AG04450 (cell line): ENCODE measurements at places on chromosomes 6 and 20.
A peak's percentile ranks its signal among the peaks of the same experiment; 100 is the strongest.

- no peak for DNase-seq
These were observed 700.5 kb downstream of the KHDRBS2 start for GRCh38 chr6:61585504-61585903.

DNA sequence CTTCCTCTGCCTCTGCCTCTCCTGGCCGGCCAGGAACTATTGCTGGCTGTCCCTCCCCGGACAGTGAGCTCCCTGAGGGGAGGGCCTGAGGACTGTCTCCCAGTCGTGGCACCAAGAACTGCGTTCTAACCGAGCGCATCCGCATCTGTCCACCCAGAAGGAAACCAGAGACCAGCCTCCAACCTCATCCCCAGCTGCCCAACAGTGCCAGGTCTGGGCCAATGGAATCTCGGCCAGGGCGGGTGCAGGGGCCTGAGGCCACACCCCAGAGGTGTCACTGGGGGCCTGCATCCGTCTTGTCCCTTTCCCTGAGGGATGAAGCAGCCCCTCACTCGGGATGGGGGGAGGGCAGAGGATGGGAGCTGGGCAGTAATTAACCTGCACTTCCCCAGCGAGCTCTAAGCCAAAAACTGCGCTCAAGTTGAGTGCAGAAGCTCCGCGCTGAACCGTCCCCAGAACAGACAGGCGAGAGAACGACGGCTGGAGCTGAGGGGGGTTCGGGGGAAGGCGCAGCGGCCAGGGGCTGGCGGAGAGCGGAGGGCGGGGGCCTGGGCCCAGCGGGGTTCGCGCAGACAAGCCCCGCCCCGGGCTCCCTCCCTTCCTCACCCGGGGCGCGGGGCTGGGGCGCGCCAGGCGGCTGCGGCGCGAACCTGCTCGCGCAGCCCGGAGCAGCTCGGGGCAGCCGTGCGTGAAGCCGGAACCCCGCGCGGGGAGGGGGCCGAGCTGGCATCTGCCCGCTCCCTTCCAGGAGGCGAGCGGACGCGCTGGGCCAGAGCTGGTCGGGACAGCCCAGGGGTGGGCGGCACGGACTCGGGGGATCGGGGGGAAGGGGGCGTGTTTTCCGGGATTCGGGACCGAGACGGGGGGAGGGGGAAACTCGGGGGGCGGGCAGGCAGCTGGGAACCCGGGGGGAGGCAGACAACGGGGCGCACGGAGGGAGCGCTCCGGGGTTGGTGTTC lies 1.4 kb downstream of the TFEB start:
- DNase-seq = peak; percentile 33

DNA sequence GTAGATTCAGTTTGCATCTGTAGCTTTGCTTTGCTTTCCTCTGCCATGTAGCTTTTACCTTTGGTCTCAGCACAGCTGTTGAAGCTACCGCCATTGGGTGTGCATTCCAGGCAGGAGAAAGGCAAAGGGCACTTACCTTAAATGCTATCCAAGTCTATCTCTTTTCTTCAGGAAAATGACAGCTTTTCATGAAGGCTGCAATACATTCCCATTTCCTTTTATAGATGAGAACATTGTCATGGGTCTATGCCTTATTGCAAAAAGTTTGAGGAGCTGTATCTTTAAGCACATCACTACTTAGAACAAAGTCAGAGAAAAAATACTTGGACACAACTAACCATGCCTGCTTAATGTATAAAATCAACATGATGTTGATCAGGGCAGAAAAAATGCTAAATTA lies 266.8 kb downstream of the DOK5 start:
- no peak for DNase-seq

GRCh38 chr6:45445749-45446549 lies 68.2 kb upstream of the SUPT3H start:
- peak; percentile 98 for DNase-seq

DNA sequence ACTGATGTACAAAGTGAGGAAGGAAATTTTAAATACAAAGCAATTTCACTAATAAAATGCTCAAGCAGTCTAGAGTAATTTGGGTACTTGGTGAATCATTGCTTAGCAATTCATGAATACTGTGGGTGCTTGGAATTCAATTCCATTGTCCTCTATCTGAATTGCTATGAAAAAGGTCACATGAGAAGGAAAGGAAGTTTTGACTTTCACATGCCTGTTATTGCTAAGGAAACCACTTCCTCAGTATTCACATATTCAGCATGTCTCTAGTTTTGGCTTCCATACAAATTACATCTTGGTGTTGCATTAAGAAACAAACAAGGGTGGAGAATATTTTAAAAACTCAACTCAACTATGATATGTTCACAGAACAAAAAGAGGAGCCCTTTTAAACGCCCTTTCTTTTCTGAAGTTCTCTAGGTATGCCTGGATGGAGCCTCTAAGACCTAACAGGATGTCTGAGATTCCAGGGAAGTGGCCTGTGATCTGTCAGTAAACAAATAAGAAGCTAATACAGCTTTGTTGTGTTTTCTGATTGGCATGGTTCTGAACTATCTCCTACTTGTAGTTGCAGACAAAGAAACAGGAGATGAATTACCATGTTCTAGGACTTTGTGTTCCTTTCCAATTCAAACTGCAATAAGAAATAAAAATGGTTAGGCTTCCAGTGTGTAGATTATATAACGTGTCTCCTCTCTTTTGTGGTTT lies 190.4 kb downstream of the OGFRL1 start:
- DNase-seq = peak; percentile 74

GRCh38 chr6:53982366-53983050 lies 128.7 kb upstream of the MLIP start:
- no peak for DNase-seq

- peak; percentile 30 for DNase-seq
These were observed 130.7 kb downstream of the UTRN start for GRCh38 chr6:144415835-144416237.

GRCh38 chr6:168272415-168273325 lies 46.9 kb downstream of the DACT2 start:
- DNase-seq = no peak

DNA sequence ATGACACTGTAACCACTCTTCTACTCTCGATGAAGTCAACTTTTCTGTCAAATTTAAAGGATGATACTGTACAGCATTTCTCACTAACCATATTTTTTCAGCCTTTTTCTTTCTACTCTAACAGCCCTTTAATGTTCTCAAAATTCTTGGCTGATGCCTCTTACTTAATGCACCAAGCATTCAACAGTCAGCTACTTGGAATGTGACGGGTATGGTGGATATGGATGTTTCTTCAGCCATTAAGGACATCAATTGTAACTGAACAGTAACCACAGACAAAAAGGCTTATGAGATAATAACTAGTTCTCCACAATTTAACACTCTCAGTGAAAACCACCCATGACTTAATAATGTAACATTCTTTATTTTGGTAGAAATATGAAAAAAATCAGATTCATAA lies 467.2 kb upstream of the ZNF337 start:
- DNase-seq = peak; percentile 26

- DNase-seq = no peak
These were observed 79.4 kb downstream of the SASH1 start for GRCh38 chr6:148422085-148422484.

GRCh38 chr6:10314163-10314955 lies 100.5 kb downstream of the TFAP2A start:
- DNase-seq = no peak

- no peak for DNase-seq
These were observed 118.6 kb downstream of the EYA4 start for GRCh38 chr6:133359760-133360159.

DNA sequence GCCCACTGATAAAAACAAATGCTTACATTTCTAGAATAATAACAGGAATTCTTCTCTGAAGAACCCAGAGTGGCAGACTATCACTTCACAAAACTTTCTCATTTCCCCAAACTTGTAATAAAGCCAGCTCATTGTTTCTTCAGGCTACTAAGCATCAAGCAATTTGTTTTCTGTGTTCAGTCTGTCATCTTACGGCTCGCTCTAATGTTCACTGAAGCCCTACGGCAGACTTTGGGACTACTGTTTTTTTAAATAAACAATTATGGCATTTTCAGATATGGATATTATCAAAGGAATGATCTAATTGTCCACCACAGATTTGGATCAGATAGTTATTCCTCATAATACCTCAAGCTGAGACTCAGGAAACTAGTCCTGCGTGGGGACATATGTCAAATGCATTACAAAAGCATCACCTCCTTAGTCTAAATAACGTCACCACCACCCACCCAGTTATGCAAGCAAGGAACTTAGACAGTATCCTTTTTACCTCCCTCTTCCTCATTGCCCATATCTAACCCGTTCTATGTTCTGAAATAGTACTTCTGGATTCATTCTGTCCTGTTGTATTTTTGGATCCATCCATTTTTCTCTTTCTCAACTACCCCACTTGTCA lies 415.1 kb downstream of the PLCB1 start:
- DNase-seq = no peak

- DNase-seq = no peak
These were observed 52.9 kb upstream of the UFL1 start for GRCh38 chr6:96468681-96469224.

- peak; percentile 70 for DNase-seq
These were observed 46.9 kb downstream of the MAP3K4 start for GRCh38 chr6:161038229-161039031.

DNA sequence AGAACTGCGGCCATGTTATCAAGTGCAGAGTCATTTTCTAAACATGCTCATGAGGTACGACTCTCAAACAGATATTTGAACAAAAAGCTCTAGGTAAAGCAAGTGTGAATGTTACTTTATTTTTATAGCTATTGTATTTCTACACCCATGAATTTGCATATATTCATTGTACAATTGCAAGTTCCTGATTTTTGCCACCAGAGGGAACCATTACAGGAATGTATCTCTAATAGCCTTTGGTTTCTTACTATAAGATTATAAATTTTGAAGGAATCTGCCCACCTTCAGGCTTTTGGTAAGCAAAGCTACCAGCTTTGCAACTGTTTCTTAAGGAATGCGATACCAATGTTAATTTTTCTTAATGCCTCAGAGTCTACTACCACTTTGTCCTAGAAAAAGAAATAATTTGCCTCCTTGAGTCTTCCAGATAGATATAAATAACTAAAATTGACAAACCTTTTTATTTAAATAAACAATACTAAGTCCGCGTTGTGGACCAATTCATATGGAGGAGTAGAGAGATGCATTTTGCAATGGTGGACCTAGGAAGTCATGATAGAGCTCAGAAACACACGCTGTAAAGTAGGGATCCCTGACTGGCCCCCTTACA lies 125.4 kb upstream of the SAMD5 start:
- no peak for DNase-seq

GRCh38 chr6:45438151-45438550 lies 60.4 kb upstream of the SUPT3H start:
- no peak for DNase-seq

GRCh38 chr20:60631585-60632287 lies 620.3 kb upstream of the CDH4 start:
- DNase-seq = no peak

DNA sequence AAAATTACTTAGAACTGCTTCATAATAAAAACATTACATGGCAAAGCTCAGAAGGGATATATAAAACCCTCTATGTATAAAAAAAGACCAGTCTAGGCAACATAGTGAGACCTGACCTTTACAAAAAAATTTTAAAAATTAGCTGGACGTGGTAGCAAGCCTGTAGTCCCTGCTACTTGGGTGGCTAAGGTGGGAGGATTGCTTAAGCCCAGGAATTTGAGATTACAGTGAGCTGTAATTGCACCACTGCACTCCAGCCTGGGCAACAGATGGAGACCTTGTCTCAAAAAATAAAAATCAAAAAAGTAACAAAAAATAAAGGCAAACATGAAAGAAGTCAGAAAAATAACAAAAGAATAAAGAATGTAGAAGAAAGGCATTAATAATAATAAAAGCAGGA lies 21.5 kb upstream of the TPD52L1 start:
- no peak for DNase-seq

DNA sequence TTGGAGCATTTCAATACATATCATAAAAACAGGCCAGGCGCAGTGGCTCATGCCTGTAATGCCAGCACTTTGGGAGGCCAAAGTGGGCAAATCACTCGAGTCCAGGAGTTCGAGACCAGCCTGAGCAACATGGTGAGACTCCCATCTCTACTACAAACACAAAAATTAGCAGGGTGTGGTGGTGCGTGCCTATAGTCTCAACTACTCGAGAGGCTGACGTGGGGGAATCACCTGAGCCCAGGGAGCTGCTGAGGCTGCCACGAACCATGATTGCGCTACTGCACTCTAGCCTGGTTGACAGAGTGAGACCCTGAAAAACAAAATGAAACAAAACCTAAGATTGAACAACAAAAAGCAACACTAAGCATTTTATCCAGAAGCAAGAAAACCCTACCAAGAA lies 47.2 kb downstream of the BACH2 start:
- DNase-seq = no peak

GRCh38 chr6:96276856-96277255 lies 244.8 kb upstream of the UFL1 start:
- no peak for DNase-seq

DNA sequence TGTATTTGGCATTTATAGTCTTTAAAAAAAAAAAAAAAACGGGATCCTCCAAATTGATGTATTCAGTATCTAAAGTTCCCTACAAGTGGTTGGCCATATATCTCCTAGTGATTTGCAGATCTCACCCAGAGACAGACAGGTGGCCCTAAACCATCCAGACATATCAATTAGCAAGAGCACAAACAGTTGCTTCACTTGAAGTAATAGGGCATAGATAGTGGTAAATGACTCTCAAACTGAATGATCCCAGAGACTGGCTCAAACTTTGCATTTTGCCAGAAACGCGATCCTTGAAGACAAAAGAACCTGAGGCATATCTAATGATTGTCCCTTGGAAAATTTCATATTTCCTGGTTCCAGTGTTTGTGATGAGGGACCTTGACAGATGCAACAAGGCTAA lies 54.6 kb downstream of the HMGCLL1 start:
- no peak for DNase-seq

DNA sequence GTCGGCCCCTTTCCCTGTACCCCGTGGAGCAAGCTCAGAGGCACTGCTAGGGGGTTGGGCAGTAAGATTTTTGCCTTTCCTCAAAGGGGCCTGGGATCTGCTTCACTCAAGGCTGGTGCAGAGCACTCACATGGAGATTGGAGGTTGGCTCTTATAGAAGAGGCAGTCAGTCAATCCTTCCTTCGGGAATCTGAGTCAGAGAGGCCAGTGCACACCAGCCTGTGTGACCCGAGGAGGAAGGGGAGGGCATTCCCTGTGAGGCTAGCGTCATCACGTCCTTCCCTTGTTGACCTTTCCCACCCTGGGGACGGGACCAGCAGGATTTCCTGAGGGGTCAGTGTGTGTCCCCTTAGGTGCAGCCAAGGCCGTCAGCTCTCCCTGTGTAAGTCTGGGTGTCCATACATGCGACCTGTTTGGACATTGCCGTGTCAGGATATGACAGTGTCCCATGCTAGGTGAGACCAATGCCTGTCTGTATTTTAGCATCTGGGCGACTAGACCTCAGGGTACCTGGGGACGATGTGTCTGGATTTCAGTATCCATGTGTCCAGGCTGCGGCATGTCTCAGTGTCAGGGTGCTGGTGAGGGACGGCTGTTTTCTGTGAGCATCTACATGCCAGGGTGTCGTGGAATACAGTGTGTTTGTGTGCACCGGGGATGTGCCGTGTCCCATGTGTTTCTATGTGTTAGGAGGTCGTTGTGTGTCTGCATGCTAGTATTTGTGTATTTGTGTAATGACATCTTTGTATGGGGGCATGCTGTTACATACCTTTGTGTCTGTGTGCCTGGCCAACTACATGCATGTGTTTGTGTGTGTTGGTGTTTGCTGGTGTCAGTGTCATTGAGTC lies 2.8 kb upstream of the ZNF512B start:
- no peak for DNase-seq
